ENCODE measurements at places on chromosomes 1 and 21.

GRCh38 chr1:246512230-246512629, 5.2 kb upstream of the SMYD3 start:
- ATAC-seq = no peak

DNA sequence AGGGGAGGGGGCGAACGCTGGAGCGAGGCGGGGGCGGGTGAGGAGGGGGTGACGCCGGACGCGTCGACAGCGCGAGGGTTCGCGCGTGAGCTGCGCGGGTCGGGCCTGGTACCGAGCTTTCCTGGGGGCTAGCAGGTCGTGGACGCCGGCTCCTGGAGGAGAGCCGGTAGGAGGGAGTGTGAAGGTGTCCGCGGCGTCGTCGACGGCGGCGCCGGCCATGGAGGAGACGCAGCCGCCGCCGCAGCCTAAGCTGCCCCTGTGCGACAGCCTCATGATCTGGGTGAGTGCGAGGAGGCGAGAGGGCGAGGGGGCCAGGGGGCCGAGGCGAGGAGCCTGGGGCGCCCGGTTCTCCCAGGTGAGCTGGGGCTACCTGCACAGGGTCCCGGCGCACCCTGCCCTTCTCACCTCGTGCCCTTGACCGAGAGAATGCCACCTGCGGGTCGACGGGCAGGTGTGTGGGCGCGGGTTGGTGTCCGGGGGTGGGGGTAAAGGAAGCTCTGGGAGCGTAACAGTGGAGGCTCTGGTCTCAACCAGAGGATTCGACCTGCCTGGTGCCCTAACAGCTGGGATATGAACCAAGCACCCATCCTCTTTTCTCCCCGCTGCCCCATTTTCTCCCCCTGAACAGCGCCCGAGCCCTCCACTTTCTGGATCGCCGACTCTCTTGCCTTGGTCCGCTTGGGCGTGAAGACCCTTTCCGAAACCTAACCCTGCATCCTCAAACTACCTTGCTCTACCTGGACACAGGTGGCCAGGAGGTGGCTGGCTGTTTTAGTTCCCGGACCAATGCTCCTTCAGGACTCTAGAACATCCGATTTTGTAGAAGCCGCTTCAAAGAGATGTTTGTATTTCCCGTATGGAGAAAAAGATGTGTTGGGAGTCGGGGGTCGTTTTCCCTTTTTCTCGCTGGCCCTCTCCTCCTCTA, at the start of gene HOOK1:
Gene HOOK1 (plus strand): TSS at position 49 of the 925 bp plus-strand sequence. CDS start 169 bp downstream, at position 218.
- ATAC-seq = peak; percentile 63

- no peak for ATAC-seq
Observed at GRCh38 chr1:173708787-173709186, 6.0 kb upstream of the KLHL20 start.

- no peak for ATAC-seq
Observed at GRCh38 chr1:93005252-93005598, 44.0 kb upstream of the DIPK1A start.
